Activated CD4-positive, alpha-beta T cell treated with anti-CD3 and anti-CD28 coated beads, Interleukin-2, amount 50 U/mL, for 1 hour (primary cell): ENCODE measurements at places on chromosomes 7 and 10.

DNA sequence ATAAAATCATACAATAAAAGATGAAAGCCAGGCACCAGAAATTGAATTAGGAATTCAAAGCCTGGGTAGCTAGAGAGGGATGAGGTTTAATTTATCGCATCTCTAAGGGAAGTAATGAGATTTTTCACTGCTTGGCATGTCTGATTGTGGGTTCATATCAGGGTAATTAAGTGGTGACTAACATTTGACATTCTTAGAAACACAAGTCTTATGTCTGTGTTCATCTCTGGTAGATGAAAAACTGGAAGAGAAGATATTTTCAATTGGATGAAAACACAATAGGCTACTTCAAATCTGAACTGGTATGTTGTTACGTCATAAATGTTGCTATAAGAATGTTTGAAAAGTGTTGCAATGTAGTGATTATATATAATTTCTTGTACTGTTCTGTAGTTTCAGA is 36.8 kb upstream of the ARMS2 start:
- no peak for DNase-seq

DNA sequence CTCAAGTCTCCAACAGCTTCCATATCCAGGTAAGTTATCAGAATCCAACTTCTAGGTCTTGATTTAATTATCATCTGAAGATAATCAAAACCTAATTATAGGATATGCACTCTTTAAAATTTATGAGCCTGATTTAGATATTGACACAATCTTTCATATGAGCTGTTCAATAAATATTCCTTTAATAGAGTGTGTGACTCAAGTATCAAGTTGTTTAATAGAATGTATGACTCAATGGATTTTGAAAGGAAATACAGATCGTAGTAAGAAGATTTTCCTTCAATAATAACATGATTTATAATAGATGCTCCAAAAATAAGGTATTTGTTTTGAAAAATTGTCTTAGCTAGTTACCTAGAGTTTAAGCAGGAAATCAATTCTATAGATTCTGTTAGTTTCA is 97.8 kb downstream of the ABCA13 start:
- DNase-seq = no peak

- no peak for DNase-seq
Observed at GRCh38 chr7:38276096-38276877, 2.9 kb upstream of the TARP start.

DNA sequence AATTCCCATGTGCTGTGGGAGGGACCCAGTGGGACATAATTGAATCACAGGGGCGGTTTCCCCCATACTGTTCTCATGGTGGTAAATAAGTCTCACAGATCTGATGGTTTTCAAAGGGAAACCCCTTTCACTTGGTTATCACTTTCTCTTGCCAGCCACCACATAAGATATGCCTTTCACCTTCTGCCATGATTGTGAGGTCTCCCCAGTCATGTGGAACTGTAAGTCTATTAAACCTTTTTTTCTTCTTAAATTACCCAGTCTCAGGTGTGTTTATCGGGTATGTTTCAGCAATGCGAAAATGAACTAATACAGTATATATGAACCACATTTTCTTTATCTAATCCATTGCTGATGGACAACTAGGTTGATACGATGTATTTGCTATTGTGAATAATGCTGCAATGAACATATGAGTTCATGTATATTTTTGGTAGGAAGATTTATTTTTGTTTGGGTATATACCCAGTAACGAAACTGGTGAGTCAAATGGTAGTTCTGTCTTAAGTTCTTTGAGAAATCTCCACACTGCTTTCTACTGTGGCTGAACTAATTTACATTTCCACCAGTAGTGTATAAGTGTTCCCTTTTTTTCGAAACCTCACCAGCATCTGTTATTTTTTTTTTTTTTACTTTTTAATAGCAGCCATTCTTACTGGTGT is 70.0 kb upstream of the HGF start:
- DNase-seq = no peak

GRCh38 chr7:15749631-15750030 is 63.1 kb upstream of the MEOX2 start:
- DNase-seq = no peak

GRCh38 chr7:23358152-23358674 is 59.1 kb downstream of the MALSU1 start:
- DNase-seq = no peak

GRCh38 chr7:111198255-111198654 is 107.3 kb downstream of the LRRN3 start:
- no peak for DNase-seq

GRCh38 chr10:106563384-106563783 is 601.1 kb downstream of the SORCS1 start:
- DNase-seq = no peak

DNA sequence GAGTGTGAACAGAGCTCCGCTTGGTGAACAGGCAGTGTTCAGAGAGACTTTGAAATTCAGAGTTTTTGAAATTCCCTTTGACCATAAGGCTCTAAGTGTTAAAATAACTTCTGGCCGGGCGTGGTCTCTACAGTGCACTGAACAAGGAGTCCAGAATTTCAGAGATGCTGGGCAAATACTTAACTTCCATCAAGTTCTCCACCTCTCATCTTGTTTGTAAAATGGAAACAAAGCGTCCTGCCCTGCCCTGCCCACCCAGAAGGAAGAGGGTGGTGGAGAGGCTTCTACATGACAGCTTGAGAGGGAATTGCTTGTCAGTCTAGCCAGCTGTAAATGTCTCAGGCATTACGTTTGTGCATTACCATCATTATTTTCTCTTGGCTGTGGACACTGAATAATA is 102.6 kb downstream of the RGS10 start:
- no peak for DNase-seq

DNA sequence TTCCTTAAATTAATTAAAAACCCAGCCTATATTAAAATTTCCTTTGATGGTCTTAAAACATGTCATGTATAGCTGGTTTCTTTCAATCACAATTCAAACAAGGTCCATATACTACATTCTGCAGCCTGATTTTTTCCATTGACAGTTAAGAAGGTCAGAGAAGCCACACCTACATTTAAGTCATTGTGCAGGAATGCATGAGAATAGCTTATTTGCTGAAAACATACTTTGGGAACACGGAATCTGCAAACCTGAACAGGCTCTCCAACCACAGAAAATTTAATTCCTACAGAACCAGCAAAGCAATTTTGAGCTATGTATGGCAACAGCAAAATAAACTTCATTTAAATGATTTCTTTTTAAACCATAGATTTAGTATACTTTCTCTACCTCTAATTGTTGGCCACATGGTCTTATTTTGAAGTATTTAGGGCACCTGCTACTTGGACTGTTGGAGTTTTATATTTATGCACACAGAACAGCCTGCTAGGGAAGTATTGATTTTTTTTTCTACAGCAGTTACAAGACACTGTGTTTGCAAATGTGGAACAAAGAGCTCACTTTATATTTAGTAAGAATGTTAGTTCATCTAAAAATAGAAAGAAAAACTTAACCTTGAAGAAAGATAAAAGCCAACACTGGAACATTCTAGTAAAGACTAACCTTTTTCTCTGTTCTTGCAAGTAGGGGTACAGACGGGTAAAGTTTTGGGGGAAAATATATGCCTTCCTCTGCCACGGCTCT is 240.9 kb upstream of the IMMP2L start:
- DNase-seq = no peak

DNA sequence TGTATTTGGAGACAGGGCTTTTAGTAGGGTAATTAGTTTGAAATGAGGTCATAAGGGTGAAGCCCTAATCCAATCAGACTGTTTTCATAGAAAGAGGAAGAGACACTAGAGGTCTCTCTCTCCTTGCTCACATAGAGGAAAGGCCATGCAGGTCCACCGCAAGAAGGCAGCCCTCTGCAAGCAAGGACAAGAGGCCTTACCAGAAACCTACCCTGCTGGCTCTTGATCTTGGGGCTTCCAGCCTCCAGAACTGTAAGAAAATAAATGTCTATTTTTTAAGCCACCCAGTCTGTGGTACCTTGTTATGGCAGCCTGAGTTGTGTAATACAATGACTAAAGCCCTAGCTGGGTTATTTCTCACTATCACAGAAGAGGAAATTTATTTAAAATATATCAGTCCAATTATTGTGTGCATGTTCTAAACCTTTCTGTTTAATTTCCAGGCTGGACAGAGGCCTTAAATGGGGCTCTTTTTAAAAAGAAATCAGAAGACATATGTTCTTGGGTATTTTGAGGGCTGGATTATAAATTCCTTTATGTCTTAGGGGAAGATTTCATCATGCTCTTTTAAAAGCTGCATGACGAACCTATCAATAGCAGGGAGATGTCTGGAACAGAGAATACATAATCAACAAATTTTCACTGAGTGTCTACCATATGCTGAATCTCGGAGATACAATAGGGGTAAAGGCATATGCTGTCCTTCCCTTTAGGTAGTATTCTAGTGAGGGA is 12.9 kb upstream of the TMEM26 start:
- DNase-seq = no peak

DNA sequence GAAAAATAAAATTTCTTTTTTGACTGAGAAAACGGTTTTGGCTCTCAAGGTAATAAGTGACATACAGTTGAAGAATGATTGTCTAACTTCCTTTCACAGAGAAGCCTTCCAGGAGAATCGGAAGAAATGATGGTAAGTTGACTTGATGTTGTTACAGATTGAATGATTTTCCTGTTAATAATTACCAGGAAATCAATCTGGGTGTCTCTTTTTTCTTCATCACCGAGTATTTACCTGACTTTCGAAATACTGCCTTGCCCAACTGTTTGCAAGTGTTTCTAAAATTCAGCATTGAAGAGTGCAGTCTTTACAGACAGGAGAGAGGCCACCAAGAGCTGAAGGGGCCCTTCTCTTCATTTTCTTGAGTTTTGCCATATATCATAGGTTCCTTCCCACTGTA is 4.0 kb downstream of the ITIH2 start:
- no peak for DNase-seq

- DNase-seq = no peak
Observed at GRCh38 chr10:110378533-110379108, 73.9 kb upstream of the SMNDC1 start.

DNA sequence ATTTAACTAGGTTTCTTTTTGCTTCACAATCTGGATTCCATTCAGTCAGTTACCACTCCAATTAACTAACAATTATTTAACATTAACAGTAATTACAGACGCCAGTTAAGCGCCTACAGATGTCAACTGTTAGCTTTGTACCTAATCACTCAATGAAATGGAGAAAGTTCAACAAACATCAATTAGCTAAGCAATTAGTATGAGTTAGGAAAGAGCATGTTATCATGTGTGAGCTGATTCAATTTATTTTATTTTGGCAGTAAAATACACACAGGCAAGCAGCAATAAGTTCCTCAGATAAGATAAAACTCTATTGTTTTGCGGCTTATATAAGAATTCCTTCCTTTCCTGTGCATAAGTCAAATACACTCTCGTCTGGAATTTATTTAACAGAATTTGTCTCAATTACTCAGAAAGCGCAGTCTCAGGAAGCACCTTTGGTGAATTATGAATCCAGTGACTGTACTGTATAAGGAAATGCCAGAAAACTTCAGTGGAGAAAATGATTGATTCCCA is 427.1 kb upstream of the GALNT17 start:
- DNase-seq = no peak

DNA sequence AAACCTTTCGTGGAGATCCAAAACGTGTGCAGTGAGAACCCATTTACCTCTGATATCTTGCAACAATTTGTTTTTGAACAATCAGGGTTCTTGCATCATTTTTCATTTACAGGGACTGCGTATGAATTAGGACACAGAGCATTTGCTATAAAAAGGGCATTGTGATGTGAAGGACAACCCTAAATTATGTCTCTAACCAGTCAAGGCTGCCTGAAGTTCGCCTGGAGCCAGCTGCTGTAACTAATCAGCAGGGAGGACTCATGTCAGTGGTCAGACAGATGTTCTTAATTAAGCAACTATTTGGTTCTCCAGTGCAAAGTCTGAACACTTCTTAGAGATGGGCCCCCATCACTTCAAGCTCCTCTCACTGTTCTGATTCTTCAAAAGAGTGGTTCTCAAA is 674.8 kb downstream of the KCNMA1 start:
- no peak for DNase-seq

GRCh38 chr7:104838537-104839299 is 175.3 kb upstream of the KMT2E start:
- no peak for DNase-seq

DNA sequence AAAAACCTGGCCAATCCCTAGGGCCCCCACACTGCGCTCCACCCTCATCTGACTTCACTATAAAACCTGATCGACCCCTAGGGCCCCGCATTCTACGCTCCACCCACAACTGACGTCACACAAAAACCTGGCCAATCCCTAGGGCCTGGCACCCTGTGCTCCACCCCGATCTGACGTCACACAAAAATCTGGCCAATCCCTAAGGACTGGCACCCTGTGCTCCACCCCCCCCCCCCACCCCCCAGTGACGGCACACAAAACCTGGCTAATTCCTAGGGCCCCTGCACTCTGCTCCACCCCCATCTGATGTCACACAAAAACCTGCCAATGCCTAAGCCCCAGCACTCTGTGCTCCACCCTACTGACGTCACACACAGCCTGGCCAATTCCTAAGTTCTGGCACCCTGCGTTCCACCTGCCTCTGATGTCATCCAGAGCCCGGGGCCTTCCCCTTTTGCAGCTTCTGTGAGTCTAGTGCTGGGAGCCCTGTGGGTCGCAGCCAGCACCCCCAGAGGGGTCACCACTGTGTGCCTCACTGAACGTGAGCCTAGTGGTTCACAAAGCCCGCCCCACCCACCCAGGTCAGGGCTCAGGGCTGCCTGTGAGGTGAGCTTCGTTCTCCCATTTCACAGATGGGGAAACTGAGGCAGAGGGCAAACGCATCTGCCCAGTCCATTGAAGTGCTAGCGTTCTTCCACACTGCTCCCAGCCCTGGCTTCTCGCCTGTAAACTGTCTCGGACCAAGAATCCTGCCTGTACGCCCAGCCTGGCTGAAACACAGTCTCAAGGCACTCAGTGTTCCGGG is 40.6 kb downstream of the MICALL2 start:
- DNase-seq = no peak

DNA sequence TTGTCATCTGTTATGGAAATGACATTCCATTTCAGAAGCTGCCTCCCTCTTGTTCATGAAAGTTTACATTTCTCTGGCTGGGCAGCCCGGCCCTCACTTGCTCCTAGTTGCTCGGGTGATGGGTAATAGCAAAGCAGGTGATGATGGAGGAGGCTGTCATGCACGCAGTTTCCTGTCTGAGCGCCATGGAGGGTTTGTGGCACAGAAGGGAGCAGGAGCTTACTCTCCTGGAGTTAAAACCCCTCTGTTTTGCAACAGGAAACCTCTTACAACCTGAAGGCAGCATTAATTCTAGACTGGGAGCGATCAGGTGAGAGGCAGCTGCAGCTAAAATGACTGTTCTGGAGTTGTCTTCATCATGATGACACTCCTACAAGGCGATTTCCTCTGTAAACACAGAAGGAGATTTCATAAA is 34.1 kb upstream of the MKI67 start:
- DNase-seq = no peak

- DNase-seq = no peak
Observed at GRCh38 chr10:131088619-131089018, 222.9 kb downstream of the TCERG1L start.

GRCh38 chr10:126186766-126187165 is 201.5 kb downstream of the ADAM12 start:
- no peak for DNase-seq

DNA sequence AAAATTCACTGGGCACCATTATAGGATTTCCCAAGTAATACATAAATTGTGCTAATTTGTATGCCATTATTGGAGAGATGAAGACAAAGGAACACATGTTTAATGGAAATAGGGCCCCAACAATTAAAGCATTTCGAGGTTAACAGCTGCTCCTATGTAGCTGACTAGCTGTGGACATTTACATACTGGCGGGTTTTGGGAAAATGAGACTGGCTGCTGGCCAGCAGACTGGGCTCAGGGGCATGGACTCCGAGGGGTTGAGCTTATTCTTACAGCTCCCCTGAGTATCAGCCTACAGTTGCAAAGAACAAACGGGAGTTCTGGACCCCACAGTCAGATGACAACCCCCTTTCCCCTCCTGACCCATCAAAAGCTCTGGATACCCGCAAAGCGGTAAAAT is 91.9 kb upstream of the MYO3A start:
- no peak for DNase-seq
